ENCODE measurements at places on chromosomes 1 and 21. TPM values are rescaled to one million over a fixed set of nuclear protein-coding genes. Genes with fewer than 3 reads are reported as not detected.

DNA sequence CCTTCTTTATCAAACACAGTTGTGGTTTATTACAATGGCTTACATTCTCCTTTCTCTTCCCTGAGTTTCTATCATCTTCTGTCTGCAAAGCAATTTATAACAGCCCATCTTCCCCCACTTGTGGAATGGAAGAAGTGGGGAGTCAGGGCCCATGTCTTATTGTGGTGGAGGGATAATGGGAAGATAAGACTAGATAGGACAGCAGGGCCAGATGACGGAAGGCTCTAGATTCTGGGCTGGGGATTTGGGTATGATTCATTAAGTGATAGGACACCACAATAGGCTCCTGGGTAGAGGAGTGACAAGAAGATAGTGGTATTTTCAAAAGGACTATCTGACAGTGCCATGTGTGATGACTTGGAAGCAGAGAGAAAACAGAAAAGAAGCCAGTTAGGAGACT, 450.6 kb downstream of the TTLL7 start:
- no peak for DNase-seq

DNA sequence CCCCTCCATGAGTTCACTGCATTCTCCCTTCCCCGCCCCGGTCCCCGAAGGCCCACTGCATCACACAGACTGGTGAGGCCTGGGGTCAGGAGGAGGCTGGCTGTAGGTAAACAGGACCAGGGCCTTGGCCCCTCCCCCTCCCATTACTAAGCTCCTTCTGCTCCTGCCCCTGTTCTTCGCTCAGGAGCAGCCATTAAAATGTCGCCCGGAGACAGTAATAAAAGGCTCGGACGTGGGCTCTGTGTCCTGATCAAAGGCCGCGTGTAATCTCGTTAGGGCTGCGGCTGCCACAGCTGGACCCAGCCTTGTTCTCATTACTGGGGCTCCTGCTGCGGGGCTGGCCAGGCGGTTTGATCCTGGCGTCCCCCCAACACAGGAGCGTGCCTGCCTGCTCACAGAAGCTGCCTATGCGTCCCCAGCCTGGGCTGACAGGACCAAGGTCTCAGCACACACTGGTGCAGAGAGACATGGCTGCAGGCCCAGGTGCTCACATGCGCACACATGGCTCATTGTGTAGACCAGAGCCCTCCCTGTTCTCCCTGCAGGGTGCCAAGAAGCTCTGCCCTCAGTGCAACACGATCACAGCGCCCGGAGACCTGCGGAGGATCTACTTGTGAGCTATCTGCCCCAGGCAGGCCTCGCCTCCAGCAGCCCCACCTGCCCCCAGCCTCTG, 24.0 kb downstream of the TMEM53 start:
- DNase-seq, result no peak

- no peak for DNase-seq
These were observed 647 bp downstream of the S100A8 start for GRCh38 chr1:153389973-153390879.

- DNase-seq, result no peak
These were observed 402 bp downstream of the PLEKHG5 start for GRCh38 chr1:6491081-6491449.

DNA sequence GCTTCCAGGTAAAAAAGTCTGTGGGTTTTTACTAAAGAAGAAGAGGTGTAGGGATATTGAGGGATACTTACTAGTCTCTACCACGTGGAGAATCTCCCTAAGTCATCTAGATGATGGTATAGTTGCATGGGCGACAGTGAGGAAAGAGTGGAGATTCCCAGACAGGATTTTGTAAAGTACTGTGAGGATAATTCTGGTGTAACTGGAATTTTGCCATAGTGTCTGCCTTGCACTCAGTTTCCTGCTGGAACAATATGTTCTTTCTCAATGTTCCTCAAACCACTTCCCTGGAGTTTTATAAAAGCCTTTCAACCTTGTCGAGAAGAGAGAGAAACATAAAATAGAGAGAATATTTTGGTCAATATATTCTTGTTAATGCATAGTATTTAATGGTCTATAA, 95.1 kb upstream of the WLS start:
- DNase-seq, result peak; percentile 27

- no peak for DNase-seq
These were observed 19.4 kb upstream of the SLAMF9 start for GRCh38 chr1:159973350-159973940.

DNA sequence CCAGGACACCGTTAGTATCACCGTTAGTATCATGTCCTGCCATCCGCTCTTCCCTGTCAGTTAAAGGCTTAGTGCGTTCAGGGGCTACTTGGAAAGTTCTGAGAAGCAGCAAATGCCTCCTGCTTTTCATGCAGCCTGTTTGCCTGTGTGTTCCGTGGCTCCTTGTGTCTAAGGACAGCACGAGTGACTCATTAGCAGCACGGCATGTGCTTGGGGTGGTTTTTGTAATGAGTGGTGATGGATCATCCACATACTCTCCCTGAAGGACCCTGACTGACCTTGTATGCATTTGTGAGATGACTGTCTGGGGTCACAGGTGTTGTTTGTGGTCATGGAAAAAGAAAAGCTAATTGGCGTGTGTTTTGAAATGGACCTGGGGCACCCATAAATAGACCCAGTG, 221.9 kb downstream of the PBX1 start:
- peak; percentile 94 for DNase-seq

DNA sequence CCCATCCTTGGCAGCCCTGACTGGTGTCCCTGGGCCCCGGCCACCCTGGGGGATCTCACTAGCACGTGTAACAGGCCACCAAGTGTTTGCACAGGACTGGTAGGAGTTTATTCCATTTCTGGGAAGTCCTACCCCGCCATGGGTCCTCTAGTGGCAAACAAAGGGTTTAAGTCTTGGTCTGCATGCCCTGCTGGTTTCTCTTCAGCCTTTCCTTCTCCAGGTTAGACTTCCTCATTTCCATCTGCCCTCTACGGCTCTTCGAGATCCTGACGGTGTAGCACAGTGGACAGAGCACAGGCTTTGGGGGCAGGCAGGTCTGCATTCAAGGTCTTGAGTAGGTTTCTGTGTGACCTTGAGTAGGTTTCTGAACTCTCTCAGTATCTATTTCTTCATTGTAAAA, 2.8 kb downstream of the AGTRAP start:
- no peak for DNase-seq

DNA sequence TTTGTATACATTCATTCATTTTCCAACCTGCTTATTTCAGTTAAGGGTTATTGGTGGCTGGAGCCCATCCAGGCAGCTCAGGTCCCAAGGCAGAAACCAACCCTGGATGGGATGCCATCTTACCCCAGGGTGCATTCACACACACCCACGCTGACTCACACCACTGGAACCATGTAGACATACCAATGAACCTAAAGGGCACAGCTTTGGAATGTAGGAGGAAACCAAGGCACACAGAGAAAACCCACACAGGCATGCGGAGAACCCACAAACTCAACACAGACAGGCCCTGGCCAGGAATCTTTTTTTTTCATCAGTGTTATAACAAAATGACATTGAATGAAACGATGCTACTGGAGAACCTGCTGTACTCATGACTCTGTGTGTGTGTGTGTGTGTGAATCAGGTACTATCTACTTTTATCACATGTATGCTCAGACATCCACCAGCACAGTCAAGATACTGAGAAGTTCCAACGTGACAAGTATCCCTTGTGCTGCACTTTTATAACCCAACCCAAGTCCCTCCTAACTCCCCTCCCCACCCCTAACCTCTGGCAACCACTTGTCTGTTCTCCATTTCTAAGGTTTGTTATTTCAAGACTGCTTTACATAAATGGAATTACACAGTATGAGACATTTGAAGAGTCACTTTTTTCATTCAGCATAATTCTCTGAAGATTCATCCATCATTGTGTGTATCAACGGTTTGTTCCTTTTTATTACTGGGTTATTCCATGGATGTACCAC, 286.8 kb upstream of the PLD5 start:
- DNase-seq, result no peak

- DNase-seq, result peak; percentile 66
These were observed 14.0 kb upstream of the ZNF692 start for GRCh38 chr1:248872752-248873408.

The APOBEC4 gene
- not detected for polyA plus RNA-seq

The RNU1-1 gene
- polyA plus RNA-seq, result not detected

The FOXD3 gene
- polyA plus RNA-seq, result not detected
